Myocyte (in vitro differentiated cells): ENCODE measurements at places on chromosomes 12 and 14.

DNA sequence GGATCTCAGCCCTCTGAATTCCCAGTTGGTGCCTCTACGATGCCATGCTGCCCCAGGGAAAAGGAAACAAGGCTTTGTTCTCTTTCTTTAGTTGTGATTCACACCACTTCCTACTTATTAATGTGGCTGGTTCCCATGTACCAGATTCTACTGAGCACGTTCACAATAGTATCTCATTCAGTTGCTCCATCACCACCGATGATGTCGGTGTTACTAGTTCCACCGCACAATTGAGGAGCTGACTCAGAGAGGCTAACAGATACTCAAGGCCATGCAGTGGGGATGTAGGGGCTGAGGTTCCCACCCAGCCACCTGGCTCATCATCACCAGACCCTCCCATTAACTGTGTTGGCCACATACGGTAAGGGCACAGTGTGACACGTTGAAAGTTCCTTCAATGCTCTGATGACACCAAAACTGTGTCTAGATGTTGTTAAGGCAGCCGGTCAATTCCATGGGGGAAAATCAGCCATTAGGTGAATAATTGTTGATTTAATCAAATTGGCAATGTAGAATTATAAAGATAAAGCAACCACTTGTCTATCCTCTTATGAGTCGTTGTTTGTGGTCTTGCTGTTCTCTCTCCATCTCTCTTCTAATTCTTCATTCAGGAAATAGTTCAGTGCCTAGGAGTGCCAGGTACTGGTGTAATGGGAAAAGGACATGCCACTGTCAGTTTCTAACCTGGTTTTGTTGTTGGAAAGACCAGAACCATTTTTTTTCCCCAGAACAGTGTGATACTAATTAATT is 244.2 kb upstream of the CRY1 start:
- no peak for DNase-seq

GRCh38 chr12:68779280-68779679 is 28.7 kb upstream of the MDM2 start:
- no peak for DNase-seq

DNA sequence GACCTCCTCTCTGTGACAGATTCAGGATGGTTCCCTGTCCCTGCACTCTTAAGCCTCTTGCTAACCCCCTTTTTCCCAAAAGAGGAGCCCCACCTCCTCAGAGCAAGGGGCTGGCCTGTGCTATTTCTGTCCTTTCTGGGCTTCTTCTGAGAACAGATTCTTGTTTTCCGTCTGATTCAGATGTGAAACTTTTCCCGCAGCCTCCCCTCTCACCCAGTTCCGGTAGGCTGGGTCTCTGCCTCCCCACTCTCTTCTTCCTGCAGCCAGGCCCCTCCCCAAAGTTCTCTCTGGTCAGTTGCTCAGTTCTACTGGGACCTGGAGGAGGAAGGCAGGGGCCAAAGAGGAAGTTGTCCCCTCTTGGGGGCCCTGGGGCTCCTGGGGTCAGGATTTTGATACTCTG is 11.8 kb downstream of the PDE1B start:
- no peak for DNase-seq

DNA sequence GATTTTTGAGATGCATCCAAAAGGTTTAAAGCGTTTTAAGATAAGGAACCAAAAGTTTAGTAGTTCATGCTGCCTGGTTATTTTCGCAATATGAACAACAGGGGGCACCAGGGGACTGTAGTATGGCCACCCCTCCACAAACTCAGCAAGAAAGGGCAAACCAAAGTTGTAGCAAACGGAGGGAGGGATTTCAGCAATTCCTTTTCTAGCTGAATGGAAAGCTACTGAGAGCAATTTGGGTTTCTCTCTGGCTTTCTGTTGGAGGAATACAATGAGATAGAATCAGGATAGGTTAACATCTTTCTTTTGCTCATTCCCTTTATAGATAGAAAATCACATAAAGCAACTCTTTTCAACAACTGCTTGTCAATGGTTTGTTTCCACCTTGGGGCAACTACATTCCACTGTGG is 62.5 kb downstream of the DRAM1 start:
- peak; percentile 83 for DNase-seq

- no peak for DNase-seq
Observed at GRCh38 chr14:65470404-65470880, 57.9 kb downstream of the FUT8 start.

- no peak for DNase-seq
Observed at GRCh38 chr12:117437516-117438255, 76.3 kb upstream of the NOS1 start.

GRCh38 chr14:100088226-100088625 is 23.0 kb downstream of the EVL start:
- DNase-seq: no peak

DNA sequence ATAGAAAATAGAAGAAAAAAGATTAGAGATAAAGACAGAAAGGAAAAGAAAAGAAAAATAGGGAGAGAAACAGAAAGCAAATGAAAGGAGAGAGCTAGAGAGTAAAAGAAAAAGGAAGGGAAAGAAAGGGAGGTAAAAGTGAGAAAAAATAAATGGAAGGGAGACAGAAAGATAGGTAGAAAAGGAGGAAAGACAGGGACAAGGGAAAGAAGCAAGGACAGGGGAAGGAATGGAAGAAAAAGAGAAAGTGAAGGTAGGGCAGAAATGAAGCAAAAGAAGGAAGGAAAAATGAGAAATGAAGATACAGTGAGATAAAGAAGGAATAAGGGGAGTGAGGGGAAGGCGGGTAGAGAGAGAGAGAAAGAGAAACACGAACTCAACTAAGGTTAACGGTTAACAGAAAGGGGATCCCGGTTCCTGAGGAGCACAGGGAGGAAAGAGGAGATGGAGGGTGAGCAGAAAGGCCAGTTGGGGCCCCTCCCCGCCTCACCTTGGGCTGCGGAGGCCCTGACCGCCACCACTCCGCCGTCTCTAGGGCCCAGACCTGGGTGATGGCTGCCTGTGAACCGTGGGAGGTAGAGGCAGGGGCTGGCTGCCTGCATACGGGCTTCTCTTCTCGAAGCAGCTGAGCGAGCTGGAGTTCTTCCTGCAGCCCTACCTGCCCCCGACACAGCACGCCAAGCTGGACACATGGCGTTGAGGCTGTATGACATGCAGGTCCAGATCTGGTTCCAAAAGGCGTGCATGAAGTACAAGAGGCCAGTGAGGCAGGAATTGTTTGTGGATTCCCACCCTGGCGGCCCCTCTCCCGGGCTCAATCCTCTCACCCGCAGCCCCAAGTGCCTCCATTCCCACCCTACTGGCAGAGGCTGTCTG is 59.5 kb downstream of the SMUG1 start:
- no peak for DNase-seq

DNA sequence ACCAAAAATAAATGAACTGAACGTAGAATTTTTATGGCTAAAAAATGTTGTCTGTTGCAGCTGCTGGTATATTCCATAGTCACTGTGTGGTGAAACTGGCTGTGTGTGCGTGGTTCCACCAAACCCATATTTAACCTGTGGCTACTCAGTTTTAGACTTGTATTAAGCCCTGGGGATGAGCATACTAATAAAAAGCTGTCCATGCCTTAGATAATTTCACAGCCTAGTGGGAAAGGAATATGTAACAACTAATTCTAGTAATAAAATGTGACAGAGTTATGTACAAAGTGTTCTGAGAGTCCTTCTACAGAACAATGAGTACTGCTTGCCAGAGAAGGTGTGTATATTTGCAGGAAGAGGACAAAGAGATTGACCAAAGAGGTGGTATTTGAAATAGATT is 125.5 kb downstream of the TMTC3 start:
- DNase-seq: peak; percentile 33

DNA sequence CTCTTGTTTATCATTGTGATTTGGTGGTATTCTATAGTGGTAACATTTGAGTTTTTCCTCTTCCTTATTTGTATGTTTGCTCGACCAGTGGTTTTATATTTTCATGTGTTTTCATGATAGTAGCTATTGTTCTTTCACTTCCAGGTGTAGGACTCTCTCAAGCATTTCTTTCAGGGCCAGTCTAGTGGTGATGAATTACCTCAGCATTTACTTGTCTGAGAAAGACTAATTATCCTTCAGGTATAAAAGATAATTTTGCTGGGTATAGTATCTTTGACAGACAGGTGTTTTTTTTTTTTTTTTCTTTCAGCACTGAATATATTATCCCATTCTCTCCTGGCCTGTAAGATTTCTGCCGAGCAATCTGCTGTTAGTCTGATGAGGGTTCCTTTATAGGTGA is 35.0 kb upstream of the CCND2 start:
- DNase-seq: no peak

DNA sequence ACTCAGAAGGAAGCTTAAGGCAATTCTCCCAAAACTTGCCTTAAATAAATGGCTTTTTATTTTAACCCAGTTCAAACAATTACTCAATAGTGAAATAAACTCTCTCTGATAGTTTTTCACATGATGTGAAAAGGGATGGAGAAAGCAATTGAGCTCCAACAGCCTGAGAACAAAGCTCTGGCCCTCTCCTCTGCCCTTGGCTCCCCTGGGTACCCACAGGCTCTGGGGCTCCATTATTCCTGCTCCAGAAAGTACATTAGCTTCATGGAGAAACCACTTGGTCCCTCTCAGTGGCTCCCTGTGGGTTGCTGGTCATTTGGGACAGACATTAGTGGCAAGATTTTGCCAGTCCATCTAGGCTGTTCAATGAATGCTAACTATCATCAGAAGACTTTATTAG is 242.8 kb downstream of the ATP23 start:
- no peak for DNase-seq

DNA sequence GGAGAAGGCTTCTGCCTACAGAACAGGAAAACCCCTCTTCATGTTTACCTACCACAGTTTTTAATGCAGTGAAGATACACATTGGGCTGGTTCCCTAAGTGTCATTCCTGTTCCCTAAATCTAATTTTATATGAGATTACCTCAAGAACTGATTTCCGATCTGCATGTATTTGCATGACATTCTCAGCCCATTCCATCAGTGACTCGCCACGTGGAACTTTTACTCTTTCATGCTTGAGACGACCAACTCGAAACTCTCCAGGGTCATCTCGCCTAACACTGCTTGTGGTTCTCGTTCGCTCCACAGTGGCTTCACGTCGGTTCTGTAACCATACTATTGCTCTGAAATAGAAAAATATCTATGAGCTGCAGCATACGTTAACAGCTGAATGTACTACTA is 83.1 kb upstream of the STRN3 start:
- no peak for DNase-seq

DNA sequence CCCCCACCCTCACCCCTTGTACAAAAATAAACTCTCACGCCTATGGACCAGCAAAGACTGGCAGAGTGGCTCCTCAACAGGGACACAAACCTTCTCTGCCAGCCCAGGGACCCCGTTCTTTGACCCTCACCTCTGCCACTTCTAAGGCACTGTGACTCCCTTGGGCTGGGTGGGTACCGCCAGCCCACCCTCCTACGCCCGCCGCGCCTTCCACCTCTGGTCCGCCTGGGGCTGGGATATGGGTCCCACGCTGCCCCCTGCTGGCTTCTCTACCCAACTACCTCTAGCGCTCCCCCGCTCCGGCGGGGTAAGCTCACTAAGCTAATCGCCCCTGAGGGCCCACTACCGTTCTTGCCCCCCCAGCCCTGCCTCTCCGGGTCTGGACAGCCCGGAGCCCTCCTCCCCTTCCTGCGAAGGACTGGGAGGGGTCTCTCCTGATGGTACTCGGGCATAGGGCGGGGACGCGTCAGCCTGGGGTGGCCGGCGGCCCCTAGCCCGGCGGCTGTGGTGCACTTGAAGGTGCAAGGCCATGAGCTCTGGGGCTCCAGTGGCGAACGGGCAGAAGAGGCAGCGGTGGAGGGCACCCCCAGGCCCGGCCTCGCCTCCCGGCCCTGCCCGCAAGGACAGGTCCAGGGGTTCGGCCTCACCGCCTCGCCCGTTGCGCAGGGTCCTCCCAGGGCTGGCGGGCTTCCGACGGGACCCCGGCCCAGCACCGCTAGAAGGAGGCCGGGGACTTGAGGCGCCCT is 8.1 kb downstream of the ZNF219 start:
- no peak for DNase-seq

DNA sequence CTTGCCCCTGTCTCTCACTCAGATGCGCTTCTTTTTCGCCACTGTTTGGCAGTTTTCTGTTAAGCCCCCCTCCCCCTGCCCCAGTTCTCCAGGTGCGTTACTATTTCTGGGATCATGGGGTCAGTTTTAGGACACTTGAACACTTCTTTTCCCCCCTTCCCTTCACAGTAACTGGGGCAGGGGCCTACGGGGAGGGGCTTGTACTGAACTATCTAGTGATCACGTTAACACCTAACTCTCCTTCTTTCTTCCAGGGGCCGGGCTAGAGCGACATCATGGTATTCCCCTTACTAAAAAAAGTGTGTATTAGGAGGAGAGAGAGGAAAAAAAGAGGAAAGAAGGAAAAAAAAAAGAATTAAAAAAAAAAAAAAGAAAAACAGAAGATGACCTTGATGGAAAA is 3.7 kb downstream of the PABPN1 start:
- DNase-seq: no peak

DNA sequence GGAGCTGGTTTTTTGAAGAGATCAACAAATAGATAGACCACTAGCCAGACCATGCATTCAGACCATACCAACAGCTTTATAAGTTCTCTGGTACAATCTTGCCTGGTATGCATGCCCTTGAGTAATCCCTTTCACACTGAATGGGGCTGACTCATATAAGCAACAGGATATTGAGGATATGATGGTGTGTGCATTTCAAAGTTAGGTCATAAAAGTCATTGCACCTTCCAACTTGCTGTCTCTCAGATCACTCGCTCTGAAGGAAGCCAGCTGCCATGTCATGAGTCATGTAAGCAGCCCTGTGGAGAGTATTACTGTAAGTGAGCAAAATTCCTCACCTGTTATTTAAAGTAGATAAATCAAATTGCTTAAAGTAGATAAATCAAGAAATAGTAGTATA is 45.0 kb upstream of the OR6J1 start:
- DNase-seq: peak; percentile 75

DNA sequence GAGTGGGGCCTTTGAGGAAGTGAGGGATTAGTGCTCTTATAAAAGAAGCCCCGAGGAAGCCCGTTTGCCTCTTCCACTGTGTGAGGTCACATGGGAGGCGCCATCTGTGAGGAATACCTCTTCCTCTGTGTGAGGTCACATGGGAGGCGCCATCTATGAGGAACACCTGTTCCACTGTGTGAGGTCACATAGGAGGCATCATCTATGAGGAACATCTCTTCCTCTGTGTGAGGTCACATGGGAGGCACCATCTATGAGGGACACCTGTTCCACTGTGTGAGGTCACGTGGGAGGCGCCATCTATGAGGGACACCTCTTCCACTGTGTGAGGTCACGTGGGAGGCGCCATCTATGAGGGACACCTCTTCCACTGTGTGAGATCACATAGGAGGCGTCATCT is 69.7 kb downstream of the SLC24A4 start:
- no peak for DNase-seq

GRCh38 chr12:29208936-29209701 is 60.0 kb downstream of the FAR2 start:
- no peak for DNase-seq

GRCh38 chr14:96629082-96629481 is 126.9 kb downstream of the PAPOLA start:
- DNase-seq: no peak

DNA sequence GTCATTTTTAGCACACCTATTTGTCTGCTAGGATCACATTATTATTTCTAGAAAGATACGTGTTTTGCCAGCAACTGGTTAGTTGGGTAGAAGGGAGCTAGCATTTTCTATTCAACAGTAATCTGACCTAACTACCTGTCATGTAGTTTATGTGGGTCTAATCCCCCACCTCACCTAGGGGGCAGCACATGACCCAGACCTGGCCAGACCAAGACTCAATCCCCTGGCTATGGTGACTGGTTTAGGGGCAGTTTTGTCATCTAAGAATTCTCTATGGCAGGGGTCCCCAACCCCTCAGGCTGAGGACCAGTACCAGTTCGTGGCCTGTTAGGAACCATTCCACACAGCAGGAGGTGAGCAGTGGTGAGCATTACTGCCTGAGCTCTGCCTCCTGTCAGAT is 29.5 kb upstream of the EVL start:
- DNase-seq: no peak

- no peak for DNase-seq
Observed at GRCh38 chr14:99789581-99789980, 3.6 kb upstream of the EML1 start.
